ENCODE measurements at places on chromosomes 7 and 10. TPM values are rescaled to one million over a fixed set of nuclear protein-coding genes. Genes with fewer than 3 reads are reported as not detected.

The TEX36 gene
- not detected for total RNA-seq

The OR2A12 gene
- not detected for total RNA-seq

The PRSS58 gene
- total RNA-seq = not detected

The CEP55 gene
- 1.3 TPM for total RNA-seq

The OR9A2 gene
- not detected for total RNA-seq

The ANKRD61 gene
- not detected for total RNA-seq

The SAP25 gene
- 4.3 TPM for total RNA-seq

DNA sequence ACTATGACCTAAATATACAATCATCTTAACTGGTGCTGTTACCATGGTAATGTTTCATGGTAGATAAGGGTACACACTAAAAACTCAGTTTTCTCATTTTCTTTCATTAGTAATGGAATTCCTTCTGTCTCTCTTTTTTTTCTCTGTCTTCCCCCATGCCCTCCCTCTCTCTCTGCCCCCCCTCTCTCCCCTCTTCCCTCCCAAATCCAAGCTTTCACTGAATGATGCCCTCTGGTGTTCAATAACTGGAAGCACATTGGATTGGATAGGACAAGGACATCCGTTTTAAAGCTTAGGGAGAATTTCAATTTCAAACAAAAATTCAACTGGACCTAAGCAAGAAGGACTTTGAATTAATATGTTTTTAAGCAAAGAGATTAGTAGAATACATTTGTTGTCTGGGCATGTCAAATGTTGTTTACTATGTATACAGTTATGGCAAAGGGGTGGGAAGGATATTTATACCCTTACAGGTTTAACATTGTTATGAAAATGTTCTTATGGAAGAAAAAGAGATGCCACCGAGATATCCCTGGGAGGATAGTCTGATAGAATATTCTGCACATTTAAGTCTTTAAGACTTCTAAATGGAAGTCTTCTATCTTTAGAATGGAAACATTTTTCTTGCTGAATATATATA, 6.1 kb downstream of the CHRM2 start:
- no peak for DNase-seq

DNA sequence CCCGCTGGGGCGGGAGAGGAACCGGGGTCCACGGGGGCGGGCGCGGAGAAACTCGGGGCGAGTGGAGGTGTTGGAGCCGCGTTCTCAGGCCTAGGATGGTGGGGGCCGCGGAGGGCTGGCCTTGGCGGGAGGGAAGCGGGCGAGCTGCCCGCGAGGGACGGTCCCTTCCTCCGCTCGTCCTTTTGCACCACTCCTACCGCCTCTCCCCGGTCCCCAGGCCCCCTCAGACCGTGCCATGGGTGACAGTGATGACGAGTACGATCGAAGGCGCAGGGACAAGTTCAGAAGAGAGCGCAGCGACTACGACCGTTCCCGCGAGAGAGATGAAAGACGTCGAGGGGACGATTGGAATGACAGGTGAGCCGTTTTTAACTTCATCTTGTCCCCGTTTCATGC, 451 bp downstream of the SRRT start:
- no peak for DNase-seq

DNA sequence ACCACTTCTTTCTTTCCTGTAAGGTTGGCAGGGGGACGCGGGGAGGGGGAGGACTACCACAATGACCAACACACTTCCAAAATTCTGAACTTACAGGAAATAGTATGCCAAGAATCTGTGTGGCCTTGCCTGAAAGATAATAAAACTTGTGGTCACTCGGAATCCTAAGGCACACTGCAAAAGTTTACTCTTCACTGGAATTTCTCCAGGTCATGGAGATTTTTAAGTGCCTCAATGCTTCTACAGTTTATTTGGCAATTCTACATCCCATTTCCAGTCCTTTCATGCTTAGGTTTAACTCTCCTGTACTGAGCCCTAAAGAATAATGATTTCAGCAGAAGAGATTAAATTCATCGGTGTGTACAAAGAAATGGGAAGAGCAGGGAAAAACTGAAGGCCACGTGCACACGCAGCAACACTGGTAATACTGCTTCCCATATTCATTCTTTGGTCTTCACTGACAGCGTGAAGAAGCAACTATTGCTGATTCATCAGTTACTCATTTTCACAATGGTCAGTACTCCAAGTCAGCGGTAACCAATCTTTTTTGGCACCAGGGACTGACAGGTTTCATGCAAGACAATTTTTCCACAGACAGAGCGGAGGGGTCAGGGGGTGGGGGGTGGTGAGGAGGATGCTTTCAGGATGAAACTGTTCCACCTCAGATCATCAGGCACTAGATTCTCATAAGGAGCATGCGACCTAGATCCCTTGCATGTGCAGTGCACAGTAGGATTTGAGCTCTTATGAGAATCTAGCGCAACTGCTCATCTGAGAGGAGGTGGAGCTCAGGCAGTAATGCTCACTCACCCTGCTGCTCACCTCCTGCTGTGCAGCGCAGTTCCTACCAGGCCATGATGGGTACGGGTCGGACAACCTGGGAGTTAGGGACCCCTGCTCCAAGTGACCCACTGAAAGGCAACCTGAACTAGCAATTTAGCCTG, 9.8 kb downstream of the LARP4B start:
- DNase-seq = no peak

GRCh38 chr10:14173391-14173705, 157.4 kb downstream of the FRMD4A start:
- no peak for DNase-seq

GRCh38 chr10:12549297-12549696, 199.9 kb downstream of the CAMK1D start:
- DNase-seq = no peak

DNA sequence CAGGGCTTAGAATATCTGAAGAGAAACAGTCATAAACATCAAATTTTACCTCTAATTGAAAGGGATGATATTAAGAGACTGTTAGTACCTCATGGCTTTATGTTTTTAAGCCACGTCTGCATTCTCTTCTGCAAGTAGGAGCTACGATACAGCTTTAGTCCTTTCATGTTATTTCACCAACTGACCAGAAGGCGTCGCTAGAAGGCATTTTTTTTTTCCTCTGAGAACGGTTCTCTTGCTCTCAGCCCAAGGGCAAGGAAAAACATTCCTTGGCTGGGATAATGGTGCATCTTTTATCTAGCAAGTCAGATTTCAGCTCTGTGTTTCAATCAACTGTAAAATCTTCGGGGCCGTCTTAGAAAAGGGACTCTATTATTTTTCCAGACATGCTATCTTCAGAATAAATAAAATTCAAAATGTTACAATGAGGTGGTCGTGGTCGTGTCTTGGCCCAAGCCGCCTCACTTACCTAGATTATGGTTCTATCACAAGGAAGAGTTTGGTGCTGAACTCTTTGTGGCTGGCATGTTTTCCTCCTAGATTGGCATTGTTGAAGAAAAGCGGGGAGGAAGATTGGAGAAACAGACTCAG, 41.6 kb upstream of the LYZL2 start:
- DNase-seq = no peak

- DNase-seq = no peak
Observed at GRCh38 chr10:92068900-92069299, 145.3 kb downstream of the BTAF1 start.

GRCh38 chr7:30091491-30091912, 43.3 kb upstream of the MTURN start:
- no peak for DNase-seq

DNA sequence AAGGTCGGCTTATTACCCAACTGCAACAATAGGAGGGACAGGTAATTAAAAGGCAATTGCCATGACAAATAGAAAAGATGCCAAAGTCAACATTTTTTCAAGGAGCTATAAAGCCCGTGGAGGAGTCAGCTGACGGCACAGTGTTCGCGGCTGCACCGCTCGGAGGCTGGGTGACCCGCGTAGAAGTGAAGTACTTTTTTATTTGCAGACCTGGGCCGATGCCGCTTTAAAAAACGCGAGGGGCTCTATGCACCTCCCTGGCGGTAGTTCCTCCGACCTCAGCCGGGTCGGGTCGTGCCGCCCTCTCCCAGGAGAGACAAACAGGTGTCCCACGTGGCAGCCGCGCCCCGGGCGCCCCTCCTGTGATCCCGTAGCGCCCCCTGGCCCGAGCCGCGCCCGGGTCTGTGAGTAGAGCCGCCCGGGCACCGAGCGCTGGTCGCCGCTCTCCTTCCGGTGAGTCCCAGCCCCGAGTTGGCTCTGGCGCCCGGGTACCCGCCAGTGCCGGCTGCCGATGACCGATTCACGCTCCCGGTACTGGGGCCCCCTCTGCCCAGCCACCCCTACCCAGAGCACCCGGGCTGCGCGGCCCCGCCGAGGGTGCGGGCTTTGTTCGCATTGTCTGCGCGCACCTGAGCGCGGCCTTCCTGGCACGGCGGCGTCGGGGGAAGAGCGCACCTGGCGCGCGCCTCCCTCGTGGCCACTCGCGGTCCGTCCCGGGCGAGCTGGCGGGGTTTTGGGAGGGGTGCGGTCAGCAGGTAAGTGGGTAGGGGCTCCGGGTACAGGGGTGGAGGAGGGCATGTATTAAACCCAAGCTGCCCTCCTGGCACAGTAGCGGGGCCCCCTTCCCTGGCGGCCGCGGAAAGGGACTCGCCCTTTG, at the start of gene VWA2:
VWA2 (plus strand) TSS at position 138 of the 877 bp plus-strand sequence. CDS start 9,460 bp downstream, outside the sequence.
- DNase-seq = peak; percentile 64

GRCh38 chr7:7820409-7820808, 102.0 kb upstream of the RPA3 start:
- DNase-seq = no peak

DNA sequence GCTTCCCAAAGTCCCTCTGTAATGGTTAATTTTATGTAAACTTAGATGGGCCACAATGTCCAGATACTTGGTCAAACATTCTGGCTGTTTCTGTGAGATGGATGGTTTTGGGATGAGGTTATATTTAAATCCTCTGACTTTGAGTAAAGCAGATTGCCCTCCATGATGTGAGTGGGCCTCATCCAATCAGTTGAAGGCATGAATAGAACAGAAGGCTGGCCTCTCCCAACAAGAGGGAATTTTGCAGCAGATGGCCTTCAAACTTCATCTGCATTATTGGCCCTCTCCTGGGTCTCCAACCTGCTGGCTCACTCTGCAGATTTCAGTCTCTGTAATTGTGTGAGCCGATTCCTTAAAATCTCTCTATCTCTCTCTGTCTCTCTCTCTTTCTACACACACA, 362.3 kb downstream of the GRID1 start:
- no peak for DNase-seq

- DNase-seq = no peak
Observed at GRCh38 chr7:96426027-96426426, 104.1 kb upstream of the SLC25A13 start.

DNA sequence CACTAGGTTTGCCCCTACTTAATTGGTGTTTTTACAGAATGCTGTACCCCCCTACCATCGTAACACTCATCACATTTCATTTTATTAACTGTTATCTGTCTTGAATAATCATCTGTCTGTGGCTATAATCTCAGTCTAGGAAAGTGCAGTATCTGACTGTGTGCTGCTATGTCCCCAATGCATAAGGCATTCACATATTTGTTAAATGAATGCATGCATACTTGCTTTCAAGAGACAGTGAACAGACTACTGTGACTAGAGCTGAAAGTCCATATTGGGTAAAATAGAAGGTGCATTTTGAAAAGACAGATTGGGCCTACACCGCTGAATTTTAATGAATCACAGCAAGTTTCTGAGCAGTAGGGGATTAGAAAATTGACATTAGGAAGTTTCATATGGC, 112.3 kb downstream of the ARHGAP12 start:
- no peak for DNase-seq

- DNase-seq = no peak
Observed at GRCh38 chr7:50146692-50147091, 53.6 kb upstream of the ZPBP start.
